ENCODE measurements at places on chromosomes 3 and 15.

DNA sequence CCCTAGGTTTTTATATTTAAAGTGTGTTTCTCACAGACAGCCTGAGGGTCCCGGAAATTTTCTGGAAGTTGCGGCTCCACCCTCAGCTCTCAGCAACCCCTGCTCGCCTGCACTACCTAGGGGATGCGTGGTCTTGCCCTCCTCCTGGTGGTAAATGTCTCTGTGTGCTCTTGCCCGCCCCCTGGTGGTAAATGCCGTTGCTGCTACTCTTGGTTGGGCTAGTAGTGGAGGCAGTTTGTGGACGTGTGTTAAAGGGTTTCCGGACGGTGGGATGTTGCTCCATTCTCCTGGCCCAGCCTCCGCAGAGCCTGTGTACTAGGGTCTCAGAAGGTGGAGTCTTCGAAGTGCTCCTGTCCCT, 27.4 kb downstream of the STOML1 start:
- no peak for DNase-seq

DNA sequence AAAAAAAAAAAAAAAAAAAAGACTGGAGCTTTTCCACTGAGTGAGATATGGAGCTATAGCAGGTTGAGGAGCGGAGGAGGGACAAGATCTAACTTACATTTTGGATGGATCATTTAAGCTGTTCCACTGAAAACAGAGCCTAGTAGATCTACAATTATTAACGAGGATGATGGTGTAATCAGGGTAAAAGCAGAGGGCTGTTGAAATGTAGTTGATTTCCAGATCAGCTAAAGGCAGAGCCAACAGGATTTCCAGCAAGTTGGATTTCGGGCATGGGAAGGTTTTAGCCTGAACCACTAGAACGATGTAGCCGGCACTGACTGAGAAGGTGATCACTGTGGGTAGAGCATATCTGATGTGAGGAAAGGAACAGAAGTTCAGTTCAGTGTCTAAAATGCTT, 360.7 kb downstream of the EPHB1 start:
- DNase-seq = no peak

- DNase-seq = no peak
Observed at GRCh38 chr15:63048776-63049665, 6.5 kb downstream of the TPM1 start.

DNA sequence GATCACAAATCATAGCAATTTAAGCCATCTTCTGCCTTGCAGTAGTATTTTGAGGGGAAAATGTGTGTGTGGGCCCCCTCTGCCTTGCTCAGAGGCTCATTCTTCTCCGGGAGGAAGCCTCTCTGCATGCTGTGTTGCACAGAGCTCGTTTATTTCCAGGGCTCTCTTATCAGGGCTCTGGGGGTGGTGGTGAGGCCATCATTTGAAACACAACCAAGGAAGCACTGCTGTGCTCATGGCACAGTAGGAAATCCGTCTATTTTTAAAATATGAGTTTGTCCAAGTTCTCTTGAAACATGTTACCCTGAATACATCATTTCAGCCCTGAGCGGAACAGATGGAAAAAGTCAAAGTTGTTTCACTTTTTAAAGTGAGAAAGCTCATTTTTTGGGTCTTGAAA, 369.0 kb upstream of the CFAP20DC start:
- DNase-seq = no peak

DNA sequence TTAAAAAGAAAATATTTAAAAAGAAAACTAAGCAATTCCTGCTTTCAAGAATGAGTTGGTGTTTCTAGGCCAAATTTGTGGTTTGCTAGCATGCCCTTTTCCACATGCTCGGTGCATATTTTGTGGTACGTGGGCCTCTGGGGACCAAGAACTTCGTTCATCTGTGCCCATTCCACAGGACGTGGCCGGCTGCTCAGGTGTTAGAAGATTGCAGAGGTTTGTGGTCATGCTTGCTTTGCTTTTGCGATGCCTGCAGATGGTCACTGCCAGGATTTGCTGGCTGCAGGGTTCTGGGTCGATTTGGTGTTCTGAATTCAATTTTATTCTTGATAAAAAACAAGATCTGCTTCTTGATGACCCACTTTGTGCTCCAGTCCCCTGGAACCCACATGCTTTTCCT, 7.5 kb downstream of the PSTPIP1 start:
- no peak for DNase-seq

GRCh38 chr3:193621127-193621526, 28.1 kb downstream of the OPA1 start:
- no peak for DNase-seq

- no peak for DNase-seq
Observed at GRCh38 chr3:25592510-25592968, 72.2 kb downstream of the TOP2B start.

DNA sequence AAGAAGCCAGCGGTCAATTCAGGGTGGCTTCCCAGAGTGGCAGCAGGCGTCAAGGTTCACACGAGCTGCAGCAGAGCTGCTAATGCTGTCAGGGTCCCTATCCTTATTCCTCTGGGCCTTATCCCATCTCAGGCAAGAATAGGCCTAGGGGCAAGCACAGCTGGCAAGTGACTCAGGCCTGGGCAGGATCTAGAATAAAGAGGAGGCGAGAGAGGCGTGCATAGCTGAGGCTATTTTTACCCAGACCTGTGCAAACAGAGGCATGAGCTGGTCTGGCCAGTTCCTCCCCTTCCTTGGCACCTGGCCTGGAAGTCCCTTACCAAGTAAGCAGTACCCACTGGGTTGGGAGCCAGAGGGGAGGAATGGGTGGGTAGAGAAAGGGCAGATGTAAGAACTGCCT, 12.2 kb upstream of the VIPR1 start:
- no peak for DNase-seq

DNA sequence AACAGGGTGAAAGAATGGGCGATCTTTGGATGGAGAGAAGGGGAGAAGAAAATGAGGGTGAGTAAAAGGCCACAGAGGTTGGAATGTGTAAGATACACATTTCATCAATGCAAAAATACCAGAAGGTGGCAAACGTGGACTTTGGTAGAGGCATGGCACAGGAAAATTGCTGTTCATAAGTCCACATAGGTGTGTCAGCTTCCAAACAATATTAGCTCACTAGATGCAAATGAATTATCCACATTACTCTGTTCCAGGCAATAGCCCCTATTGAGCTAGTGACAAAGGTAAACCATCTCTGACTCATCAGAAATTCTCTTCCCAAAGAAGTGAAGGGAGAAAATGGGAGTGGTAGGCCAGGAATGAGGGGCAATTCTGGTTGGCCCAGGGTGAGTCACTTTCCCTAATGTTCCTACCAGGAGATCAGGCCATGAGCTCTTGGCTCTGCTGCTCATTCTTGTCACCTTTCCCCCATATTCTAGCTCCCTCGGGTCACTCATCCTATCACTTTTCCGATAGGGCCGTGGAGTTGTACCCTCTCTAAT, 19.9 kb downstream of the ACKR2 start:
- DNase-seq = no peak

- no peak for DNase-seq
Observed at GRCh38 chr3:18189282-18190050, 235.7 kb downstream of the SATB1 start.

- DNase-seq = no peak
Observed at GRCh38 chr15:26864664-26865191, 2.1 kb upstream of the GABRA5 start.

DNA sequence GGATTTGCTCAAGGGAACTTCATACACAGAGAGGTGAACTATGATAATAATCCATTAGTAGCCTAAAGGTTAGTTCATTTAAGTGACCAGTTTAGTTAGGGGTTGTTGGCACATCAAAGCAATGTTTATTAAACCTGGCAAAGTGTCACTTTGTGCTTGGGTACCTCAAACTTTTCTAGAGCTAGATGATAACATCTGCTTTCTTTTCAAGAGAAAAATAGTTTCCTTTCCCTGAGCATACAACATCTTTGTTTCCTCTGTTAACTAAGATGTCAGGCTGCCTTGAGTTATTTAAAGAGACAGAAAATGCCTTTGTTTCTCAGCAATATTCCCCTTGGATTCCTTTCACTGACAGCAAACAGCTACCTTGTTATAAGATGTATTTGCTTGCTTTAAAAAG, 26.7 kb upstream of the SMAD3 start:
- no peak for DNase-seq

- no peak for DNase-seq
Observed at GRCh38 chr3:82773207-82773606, 1011.8 kb upstream of the GBE1 start.

- DNase-seq = no peak
Observed at GRCh38 chr3:71310359-71310979, 273.1 kb downstream of the FOXP1 start.

DNA sequence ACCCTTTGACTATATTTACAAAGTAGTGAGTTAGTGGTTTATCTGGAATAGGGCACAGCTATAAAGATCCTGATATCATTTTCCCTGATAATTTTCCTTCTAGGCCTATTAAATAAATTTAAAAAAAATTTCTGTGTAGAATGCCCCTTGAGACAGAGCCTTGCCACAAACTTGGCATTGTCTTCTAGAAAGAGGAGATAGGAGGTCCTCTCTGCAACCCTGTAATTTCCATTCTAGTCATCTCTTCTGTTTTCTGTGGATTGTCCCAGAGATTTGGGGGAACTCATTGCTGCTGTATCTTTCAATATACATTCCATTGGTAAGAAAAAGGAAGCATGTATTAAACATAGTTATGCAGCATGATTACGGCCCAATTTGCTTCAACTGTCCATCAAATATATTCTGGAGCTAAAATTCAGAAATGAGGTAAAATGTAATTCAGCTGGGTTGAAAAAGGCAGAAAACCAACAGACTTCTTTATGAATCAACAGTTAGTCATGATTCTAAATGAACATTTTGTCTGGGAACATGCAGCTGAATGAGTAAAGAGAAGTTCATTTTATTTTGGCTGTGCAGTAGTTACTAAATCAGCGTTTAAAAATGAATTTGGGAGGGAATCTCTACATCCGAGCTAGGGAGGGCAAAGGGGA, 401.1 kb downstream of the NAALADL2 start:
- DNase-seq = no peak

DNA sequence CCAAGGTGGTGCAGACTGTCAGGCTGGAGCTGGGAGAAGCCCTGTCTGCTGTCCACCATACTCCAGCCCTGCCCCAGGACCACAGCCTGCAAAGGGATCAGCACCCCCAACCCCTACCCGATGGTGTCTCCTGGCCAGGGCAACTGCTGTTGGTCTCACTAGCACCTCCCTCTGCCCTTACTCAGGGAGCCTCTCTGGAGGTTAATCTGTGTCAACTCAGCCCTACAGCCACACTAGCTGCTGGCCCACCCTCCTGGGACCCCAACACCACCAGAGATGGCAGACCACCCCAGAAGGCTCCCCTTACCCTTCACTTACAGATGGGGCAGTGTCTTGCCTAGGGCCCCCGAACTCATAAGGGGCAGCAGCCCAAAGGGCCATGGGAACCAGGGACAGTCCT, 65.2 kb downstream of the TLE3 start:
- DNase-seq = no peak

DNA sequence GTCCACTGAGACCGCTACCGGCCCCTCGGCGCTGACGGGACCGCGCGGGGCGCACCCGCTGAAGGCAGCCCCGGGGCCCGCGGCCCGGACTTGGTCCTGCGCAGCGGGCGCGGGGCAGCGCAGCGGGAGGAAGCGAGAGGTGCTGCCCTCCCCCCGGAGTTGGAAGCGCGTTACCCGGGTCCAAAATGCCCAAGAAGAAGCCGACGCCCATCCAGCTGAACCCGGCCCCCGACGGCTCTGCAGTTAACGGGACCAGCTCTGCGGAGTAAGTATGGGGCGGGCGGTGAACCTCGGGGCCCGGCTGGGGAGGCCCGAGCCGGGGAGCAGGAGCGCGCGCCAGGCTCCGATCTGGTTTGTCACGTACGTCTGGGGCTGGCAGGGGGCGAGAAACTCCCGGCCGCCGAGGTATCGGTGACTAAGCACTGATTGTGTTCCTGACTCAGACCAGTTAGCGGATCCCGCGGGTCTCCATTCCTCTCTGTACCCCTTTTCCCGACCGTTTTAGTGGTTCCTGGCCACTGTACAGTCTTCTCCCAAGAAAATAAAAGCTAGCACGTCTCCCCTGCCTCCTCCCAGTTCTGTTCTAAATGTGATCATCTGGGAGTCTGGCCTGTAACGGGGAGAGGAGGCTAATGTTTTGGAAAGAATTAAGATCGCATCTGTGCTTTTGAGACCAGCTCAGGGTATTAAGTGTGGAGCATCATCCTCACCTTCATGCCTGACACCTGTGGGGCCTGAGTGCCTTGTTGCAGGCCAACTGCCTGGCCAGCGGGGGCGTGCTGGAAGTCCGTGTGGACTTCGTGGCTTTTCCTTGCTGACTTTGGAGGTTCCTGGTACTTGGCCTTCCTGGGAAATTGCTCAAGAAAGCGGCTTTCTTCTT, 691 bp downstream of the MAP2K1 start:
- DNase-seq = no peak

- DNase-seq = no peak
Observed at GRCh38 chr15:40282147-40282868, 556 bp downstream of the ANKRD63 start.

- no peak for DNase-seq
Observed at GRCh38 chr3:42115215-42115614, 24.1 kb downstream of the TRAK1 start.

- DNase-seq = peak; percentile 17
Observed at GRCh38 chr15:77002954-77003912, 8.3 kb downstream of the PSTPIP1 start.

DNA sequence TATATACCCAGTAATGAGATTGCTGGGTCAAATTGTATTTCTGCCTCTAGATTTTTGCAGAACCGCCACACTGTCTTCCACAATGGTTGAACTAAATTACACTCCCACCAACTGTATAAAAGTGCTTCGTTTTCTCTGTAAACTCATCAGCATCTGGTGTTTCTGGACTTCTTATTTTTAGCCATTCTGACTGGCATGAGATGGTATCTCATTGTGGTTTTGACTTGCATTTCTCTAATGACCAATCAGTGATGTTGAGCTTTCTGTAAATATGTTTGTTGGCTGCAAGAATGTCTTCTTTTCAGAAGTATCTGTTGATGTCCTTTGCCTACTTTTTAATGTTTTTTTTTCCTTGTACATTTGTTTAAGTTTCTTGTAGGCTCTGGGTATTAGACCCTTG, 182.9 kb upstream of the TRIM42 start:
- DNase-seq = no peak

DNA sequence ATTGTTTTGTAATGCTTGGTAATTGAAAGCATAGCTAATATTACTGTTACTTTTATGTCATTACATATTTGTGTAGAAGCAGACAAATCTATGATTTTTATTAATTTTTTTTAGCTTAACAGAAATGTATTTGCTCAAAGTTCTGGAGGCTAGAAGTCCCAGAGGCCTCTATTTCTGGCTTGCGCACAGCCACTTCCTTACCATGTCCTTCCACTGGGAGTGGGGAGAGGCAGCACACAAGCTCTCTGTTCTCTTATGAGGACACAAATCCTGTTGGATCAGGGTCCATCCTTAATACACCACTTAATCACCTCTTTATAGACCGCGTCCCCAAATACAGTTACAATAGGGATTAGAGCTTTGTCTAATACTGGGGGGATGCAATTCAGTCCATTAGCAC, 1061.4 kb downstream of the OTOL1 start:
- DNase-seq = no peak

GRCh38 chr3:131892331-131892730, 142.5 kb downstream of the CPNE4 start:
- DNase-seq = no peak

DNA sequence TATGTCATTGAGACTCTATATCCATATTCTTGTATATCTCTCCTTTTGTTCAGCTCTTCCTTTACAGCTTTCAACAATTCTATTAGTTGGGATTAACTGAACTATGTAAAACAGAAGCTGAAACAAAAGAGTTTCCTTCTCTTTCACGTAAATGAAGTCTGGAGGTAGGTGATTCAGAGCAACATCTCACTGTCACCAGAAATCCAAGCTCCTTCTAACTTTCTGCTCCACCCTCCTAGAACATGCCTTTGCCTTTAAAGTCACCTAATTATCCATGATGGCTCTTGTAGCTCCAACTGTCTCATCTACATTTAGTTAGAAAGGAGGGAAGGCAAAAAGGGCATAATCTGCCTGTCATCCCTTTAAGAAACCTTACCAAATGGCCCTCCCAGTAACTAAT, 458.2 kb upstream of the MDFIC2 start:
- no peak for DNase-seq
